ENCODE measurements at places on chromosomes 2 and 18. TPM values are rescaled to one million over a fixed set of nuclear protein-coding genes. Genes with fewer than 3 reads are reported as not detected.
A peak's percentile ranks its signal among the peaks of the same experiment; 100 is the strongest.

The SPAST gene
- 9.2 TPM for total RNA-seq

The HOXD4 gene
- total RNA-seq: 0.53 TPM

The MYO5B gene
- total RNA-seq: 7.2 TPM

The ALPG gene
- not detected for total RNA-seq

The SIGLEC15 gene
- not detected for total RNA-seq

The FBLN7 gene
- total RNA-seq: 1.1 TPM

The ANKRD29 gene
- total RNA-seq: 4.7 TPM

The SLC23A3 gene
- 0.47 TPM for total RNA-seq

The IL18R1 gene
- 5.5 TPM for total RNA-seq

The MIB1 gene
- total RNA-seq: 21.0 TPM

The ANKRD62 gene
- total RNA-seq: not detected

The CHST9 gene
- 1.0 TPM for total RNA-seq

DNA sequence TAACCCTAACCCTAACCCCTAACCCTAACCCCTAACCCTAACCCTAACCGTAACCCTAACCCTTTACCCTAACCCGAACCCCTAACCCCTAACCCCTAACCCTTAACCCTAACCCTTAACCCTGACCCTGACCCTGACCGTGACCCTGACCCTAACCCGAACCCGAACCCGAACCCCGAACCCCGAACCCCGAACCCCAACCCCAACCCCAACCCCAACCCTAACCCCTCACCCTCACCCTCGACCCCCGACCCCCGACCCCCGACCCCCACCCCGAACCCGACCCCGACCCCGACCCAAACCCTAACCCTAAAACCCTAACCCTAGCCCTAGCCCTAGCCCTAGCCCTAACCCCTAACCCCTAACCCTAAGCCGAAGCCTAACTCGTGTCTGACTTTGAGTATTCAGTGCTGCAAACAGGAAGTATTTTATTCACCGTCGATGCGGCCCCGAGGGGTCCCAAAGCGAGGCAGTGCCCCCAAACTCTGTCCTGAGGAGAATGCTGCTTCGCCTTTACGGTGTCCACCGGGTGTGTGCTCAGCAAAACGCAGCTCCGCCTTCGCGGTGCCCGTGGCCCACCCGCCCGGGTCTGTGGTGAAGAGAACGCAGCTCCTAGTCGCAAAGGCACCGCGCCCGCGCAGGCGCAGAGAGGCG, 36.0 kb downstream of the FAM110C start:
- DNase-seq: no peak

GRCh38 chr2:205586626-205587025, 95.7 kb upstream of the NRP2 start:
- no peak for DNase-seq

DNA sequence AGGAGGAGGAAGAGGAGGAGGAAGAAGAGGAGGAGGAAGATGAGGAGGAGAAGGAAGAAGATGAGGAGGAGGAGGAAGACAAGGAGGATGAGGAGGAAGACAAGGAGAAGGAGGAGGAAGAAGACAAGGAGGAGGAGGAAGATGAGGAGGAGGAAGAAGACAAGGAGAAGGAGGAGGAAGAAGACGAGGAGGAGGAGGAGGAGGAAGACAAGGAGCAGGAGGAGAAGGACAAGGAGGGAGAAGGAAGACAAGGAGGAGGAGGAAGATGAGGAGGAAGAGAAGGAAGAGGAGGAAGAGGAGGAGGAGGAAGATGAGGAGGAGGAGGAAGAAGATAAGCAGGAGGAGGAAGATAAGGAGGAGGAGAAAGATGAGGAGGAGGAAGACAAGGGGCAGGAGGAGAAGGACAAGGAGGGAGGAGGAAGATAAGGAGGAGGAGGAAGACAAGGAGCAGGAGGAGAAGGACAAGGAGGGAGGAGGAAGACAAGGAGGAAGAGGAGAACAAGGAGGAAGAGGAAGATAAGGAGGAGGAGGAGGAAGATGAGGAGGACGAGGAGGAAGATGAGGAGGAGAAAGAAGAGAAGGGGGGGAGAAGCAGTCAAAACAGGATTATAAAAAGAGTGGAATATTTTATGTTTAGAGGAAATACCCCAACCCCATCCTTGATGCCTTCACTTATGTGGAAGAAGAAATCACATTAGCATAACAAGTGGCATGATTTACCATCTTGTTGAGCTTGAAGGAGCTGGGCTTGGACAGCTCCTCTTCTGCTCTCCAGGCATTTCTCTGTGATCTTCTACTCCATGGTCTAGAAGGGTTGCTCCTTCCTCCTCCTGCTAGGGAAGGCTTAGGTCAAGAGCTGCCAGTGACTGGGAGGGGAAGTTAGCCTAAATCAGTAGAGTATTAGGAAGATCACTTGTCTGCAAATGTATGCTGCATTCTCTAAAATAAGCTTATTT, 45.3 kb upstream of the KCTD1 start:
- no peak for DNase-seq

DNA sequence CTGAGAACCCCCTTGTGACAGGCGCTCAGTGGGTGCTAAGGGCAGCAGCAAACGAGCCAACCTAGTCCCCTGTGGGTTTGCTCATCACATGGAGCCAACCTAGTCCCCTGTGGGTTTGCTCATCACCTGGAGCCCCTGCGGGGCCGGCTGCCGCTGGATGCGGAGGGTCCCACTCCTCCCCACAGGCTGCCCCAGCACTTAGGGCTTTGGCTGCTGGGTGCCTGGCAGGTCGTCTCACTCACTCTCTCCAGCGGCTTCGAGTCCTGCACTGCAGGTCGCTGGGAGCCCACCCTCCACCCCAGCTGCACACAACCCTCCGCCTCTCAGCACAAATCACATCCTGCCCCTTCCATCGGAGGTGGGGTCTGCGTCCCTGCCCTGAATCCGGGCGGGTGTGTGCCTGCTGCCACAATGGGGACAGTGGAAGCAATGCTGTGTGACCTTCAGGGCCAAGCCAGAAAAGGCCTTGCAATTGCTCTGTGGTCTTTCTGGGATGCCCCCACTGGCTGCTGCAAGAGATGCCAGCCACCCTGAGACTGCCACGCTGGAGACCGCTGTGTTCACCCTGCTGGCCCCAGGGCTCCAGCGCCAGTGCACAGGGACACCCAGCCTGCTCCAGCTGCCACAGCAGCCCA, 248.1 kb upstream of the SALL3 start:
- DNase-seq: no peak

DNA sequence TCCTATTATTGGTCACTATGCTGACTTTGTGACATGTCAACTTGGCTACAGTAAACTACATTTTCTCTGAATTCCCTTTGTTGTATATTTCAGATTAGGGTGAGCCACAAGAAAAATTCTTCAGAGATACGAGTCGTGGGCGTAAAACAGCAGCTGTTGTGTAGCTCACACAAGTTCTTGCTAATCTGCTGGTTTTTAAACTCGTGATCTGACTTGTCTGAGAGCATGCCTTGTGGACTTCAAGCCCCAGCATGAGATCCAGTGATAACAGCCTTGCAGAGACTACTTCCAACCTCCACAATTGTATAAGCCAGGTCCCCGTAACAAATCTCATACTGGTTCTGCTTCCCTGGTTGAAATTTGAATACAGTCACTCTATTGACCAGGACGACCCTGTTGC, 259.8 kb upstream of the LYPD1 start:
- DNase-seq: no peak

- DNase-seq: no peak
Measured at GRCh38 chr2:167048829-167049228, 160.5 kb downstream of the XIRP2 start.

- peak; percentile 5 for DNase-seq
Measured at GRCh38 chr2:240611601-240612210, 13.6 kb upstream of the GPR35 start.

- DNase-seq: no peak
Measured at GRCh38 chr18:31042084-31042405, 497 bp downstream of the DSC3 start.

DNA sequence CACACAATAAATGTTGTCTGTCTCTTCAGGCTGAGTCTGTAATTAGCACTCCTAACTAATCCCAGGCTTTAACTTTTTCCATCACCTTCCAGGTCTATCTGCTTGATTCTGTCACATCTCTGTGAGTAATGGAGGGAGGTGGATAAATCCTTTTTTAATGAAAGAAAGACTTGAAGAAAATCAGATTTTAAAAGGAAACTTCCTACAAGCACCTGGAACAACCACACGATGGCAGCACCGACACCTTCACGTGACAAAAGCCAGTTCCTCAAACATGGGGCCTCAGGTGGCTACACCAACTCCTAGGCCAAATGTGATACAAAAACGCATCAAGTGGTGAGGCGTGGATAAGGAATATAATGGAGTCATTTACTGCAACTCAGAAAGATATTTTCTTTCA, 41.8 kb downstream of the TGFBRAP1 start:
- DNase-seq: no peak

DNA sequence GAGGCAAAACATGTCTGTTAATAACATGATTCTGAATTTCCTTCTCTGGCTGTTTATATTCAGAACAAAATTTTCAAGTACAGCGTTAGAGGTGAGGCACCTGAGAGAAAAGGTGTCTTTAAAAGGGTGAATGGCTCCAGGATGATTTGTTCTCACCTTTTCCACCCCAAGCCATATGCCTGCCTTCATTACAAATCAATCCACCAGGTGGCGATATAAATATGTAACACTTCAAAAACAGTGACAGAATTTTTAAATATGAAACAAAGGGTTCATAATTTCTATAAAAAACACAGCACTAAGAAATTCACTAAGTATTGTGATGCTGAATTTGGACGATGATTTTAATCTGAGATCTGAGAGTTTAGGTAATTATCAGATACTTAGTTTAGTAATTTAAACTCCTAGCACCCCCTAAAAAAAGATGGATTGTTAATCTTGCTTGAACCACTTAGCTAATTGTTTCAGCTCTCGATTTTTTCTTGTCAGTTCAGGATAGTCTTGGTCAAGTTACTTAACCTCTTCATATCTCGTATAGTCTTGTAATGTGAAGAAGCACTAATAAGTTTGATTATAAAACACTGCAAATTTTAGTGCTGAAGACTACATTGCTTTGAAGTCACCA, 528.8 kb downstream of the CPS1 start:
- no peak for DNase-seq

GRCh38 chr2:70855667-70856066, 20.1 kb upstream of the CD207 start:
- DNase-seq: no peak

- DNase-seq: no peak
Measured at GRCh38 chr18:51097021-51097822, 67.2 kb downstream of the SMAD4 start.

DNA sequence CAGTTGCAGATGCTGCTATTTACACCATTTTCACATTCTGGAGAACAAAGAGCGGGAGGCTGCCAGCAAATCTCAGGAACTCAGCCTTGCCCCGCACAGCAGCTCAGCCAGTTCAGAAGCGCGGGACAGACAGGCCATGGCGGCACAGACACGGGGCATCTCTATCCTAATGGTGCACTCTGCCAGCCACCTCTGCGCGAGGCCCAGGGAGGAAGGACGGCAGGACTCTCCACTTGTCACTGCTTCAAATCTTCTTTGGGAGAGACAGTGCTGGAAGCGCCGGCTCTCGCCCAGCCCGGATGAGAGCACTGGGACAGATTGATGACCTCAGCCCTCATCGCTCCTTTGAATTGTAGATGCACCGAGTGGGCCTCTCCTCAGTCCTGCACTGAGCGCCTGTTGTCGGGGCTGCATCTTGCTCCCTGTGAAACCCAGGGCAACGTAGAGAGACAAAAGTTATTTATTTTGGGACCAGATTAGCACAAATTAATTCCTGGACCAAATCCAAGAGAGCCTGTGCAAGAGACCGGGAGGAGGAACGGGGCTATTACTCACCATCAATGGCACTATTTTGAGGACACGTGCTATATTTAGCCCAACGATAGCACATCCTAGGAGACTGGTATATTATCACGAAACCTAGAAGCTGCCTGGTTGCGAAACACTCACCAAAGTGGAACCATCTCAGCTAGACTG, 211.4 kb upstream of the SMIM21 start:
- DNase-seq: no peak

DNA sequence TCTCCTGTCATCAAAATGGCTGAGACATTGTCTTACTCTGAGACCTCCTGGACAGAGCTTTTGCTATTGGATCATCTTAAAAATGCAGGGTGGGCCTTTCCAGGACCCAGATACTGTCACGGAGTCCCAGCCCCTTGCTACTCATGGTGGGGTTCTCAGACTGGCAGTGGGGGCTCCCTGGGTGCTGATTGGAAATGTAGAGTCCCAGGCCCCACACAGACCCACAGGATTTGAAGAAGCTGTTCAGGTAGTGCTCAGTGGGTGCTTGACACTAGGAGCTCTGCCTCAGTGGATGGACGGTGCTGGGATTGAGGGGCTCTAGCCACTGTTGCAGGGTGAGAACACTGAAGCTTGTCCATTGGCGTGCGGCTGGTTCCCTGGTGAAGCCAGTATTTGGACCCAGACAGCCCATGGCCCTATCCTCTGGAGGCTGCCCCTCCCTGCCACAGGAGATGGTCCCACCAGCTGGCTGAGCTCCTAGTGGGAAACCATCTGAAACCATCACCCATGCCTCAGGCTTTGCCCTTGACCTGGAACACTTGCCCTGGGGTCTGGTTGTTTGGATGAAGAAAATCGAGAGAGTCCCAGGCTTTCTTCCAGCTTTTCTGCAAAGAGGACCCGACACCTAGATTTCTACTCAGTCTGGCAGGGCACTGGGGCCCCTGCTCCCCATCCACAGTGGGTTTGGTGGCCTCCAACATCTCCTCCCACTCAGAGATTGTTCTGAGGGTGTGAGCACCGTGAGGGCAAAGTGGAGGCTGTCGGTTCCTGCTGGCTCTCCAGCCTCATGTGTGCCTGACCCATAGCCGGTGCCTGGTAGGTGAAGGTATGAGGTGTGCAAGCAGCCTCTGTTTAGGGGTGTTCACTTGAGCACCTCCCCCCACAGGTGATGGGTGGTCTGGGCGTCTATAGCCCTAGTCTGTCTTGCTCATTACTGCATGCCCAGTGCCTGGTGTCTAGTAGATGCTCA, 30.1 kb downstream of the MROH2A start:
- DNase-seq: no peak

DNA sequence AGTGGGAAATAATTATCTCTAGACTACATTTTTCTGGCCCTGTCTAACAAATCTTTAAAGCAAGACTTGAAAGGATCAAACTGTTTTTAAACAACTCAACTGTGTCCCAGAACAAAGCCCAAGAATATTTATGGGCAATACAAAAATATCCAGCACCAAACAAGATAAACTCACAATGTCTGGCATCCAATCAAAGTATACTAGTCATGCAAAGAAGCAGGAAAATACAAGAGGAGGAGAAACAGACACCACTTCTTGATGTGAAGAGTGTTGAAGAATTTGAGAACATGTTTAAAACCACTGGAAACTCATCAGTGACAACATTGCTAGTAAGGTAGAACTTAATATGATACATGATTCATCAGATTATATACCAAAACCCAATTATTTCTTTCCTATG, 66.1 kb upstream of the CDC42EP3 start:
- DNase-seq: no peak

DNA sequence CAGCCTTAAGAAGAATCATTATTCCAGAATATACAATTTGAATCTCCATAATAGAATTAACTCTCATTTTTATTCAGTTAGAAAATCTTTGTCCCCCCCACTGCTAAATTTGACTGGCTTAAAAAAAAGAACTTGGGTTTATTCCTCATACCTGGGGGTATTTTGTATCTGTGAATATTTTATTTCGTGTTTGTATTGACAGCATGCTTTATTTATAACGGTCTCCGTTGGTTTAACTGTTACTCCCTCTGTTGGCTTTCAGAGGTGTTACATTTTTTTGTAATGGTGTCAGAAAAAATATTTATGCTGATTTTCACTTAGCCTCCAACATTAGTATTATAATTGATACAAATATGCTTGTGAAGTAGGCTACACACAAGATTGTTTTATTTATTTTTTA, 109.1 kb downstream of the HAUS1 start:
- DNase-seq: no peak
